ENCODE measurements at places on chromosomes 3 and 15. TPM values are rescaled to one million over a fixed set of nuclear protein-coding genes. Genes with fewer than 3 reads are reported as not detected.

GRCh38 chr3:124858275-124858674 lies 28.9 kb downstream of the ITGB5 start:
- no peak for DNase-seq

- no peak for DNase-seq
These were observed 401.5 kb upstream of the PROK2 start for GRCh38 chr3:72186400-72186855.

- no peak for DNase-seq
These were observed 169.3 kb upstream of the LRRN1 start for GRCh38 chr3:3629911-3630310.

- peak; percentile 92 for DNase-seq
These were observed at the start of gene ABHD14A for GRCh38 chr3:51974963-51975851. Gene ABHD14A, plus strand, starts transcription at chr3:51975064. Its CDS starts 72 bp downstream, at chr3:51975136.

GRCh38 chr15:48609486-48609885 lies 36.0 kb downstream of the FBN1 start:
- DNase-seq: no peak

GRCh38 chr15:71097890-71098289 lies 17.4 kb upstream of the THSD4 start:
- no peak for DNase-seq

- DNase-seq: no peak
These were observed 22.6 kb downstream of the SH3BP5 start for GRCh38 chr3:15309662-15310335.

DNA sequence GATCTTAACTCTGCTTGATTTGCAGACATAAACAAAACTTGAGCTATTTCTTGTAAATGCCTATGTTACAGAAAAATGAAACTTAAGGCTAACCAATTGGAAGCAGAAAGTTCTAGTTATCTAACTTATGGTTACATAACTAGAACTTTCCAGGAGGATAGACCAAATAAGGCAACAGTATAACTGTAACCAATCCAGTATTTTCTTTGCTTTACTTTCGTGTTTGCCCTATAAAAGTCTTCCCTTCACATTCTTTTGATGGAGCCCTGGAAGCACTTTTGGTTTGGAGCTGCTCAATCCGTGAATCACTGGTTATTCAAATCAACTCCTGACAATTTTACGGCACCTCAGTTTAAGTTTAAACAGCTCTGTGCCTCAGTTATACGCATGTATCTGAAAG lies 164.6 kb downstream of the SUCLG2 start:
- DNase-seq: no peak

GRCh38 chr3:127722091-127722784 lies 49.5 kb downstream of the ABTB1 start:
- no peak for DNase-seq

DNA sequence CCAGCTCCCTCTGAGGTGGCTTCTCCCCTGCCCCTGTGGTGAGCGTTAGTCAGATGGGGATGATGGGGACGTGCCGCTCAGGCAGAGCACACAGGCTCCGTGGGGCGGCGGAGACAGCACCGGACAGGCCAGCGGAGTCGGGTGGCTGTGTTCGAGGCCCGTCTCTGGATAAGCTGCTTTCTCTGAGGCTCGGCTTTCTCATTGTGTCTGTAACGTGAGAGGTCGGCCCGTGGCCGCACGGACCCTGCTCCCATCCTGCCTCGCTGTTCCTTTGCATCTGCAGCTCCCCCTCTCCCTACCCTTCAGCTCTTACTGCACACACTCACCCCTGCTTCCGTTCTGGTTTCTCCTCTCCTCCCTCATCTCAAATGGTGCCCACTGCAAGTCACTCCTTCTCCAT lies 62.5 kb downstream of the FAM43A start:
- DNase-seq: no peak

GRCh38 chr3:32440611-32441350 lies 49.1 kb downstream of the CMTM7 start:
- no peak for DNase-seq

DNA sequence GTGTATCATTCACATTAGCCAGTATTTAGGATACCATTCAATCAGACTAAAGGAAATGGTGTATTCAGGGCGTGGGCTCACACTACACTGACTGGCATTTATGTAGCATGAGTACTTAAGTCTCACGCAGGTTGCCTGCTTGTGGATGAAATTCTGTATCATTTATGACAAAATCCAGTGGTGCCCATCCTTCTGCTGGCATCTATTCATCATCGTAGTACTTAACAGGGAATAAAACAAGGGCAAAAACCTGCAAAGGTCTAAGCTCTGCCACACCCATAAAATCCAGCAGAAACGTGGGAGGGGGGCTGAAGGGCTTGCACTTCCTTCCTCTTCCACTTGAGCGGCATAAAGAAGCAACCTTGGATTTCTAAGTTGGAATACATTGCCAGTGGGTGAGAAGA lies 2.7 kb downstream of the GAP43 start:
- DNase-seq: no peak

DNA sequence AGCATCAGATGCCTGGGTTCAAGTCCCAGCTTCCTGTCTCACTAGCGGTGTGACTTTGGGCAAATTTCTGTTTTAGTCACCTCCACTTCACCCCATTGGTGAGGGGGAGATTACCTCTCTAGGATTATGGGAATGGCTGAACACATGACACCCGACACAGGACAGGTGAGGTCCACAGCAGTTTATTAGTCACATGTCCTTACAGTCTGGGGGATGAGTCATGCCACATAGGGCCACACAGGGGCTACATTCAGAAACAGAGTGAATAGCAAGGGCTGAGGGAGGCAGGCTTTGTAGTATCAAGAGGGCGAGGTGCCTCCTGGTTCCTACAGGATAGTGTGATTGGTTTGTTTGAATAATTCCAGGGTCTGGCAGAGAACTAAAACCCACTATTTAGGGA lies 15.2 kb upstream of the ITGA11 start:
- DNase-seq: no peak

- no peak for DNase-seq
These were observed 39.4 kb upstream of the TRIM71 start for GRCh38 chr3:32778389-32778788.

DNA sequence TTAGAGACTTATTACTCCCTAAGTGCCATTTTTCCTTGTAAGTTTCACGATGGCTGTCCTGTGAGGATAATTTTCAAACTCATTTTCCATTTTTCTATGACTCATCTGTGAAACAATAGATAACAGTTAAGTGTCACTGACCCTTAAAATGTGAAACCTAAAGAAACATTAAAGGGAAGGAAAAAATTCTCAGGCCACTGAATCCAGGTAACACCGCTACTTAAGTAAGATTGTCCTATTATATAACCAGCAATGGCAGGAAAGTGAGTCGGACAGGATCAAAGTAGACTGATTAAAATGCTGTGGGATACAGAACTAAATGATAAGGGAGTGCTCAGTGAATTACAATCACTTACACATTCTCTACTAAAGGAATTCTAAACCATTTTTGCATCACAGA lies 12.4 kb downstream of the PLD1 start:
- no peak for DNase-seq

DNA sequence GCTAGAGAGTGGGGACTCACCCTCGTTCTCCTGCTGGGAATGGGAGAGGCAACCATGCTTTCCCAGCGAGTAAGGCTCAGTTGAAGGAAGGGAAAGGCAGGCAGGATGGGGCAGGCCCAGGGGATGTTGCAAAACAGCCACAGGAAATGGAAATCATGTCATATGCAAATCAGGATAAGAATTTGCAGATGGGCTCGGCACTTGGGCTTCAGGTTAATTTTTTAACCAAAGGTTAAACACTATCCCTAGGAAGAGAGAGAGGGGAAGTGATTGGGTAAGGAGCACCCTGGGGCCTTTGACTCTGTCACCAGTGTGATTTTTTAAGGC lies 14.6 kb upstream of the PLA2G4E start:
- no peak for DNase-seq

DNA sequence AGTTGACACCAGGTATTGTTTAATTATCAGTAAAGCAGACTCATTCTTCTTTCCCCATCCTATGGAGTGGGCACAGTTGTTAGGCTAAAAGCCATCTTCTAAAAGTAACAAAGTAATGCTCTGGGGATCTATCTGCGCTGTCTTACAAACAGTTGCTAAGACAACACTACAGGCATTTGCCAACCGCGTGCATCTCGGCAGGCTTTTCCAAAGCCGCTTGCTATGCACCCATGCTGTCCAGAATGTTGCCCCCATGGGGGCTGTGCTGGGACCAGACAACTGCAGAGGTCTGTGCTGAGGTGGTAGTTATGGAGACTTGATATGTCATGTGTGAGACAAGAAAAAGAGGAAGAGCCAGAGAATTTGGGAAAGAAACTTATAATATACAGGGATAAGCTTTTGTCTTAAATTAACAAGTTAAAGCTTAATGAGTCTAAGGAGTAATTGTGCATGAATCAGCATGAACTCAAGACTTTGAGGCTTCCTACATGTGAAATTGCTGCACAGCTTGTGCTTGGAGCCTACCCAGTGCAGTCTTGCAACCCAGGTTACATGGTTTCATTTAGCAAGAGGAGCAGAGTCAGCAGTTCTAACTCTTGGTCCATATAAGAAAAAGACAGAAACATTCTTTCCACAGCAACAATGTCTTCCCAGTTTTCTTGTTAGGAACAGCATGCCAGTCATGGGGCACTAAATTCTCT lies 38.9 kb upstream of the DCLK3 start:
- DNase-seq: no peak

GRCh38 chr3:156431334-156432124 lies 123.4 kb downstream of the SSR3 start:
- no peak for DNase-seq

GRCh38 chr3:58688574-58688973 lies 22.0 kb upstream of the FAM3D start:
- no peak for DNase-seq

DNA sequence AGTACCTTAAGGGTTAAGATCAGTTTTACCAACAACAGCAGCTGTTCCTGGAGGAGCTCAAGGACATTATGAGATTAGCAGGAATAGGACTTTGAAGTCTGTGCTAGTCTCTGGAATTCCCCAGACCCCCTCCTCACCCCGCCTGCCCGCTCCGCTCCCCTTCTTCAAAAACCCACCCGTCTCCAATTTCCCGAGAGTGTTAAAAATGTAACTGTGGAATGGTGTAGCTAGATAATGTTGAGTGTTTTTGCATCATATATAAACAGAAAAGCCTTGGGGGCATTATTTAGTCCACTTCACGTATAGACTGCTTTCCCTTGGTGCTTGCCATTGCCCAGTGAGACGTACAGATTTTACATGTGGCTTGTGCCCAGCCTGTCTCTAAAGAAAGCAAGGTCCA lies 65.0 kb upstream of the SEMA6D start:
- DNase-seq: no peak

DNA sequence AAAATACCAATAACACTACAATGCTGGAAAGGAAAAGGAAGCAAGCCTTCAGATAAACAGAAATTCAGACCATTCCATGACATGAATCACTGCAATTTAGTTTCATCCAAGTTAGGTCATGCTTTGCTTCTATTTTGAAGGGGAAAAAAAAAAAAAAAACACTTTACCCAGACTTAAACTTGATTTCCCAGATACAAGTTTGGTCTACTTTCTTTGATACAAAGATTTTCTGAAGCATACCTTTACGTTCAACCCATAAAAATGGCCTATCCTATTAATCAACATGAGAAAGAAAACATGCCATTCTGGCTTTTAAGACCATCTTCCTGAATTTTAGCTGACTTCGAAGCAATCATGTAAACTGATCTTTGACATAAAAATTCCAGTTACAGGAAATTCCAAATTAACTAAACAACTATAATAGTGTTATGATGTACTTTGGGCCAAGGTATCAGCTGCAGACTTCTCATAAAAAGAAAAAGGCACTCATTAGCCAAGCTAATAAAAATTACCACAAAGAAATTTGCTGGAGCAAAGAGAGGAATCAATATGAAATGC lies 12.6 kb downstream of the OSBPL10 start:
- DNase-seq: no peak

GRCh38 chr3:185270262-185270955 lies 16.6 kb upstream of the EHHADH start:
- DNase-seq: peak; percentile 82

DNA sequence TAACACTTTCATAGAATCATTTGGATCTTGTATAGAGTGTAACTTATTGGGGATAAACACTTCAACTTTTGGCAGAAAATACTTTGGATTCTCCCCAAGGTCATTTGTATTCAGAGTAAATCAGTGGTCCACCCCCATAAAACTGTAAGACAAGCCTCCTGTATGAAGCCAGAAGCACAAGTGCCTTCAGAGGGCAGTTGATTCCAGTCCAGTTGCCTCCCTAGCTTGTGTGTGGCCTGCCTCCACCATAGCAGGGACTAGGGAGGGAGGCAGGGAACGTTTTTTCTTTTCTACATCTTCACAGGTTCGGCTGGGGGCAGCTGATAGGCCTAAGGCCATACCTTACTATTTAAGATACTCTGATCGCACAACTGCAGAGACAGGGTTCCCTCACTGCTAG lies 11.6 kb downstream of the GORASP1 start:
- DNase-seq: no peak

DNA sequence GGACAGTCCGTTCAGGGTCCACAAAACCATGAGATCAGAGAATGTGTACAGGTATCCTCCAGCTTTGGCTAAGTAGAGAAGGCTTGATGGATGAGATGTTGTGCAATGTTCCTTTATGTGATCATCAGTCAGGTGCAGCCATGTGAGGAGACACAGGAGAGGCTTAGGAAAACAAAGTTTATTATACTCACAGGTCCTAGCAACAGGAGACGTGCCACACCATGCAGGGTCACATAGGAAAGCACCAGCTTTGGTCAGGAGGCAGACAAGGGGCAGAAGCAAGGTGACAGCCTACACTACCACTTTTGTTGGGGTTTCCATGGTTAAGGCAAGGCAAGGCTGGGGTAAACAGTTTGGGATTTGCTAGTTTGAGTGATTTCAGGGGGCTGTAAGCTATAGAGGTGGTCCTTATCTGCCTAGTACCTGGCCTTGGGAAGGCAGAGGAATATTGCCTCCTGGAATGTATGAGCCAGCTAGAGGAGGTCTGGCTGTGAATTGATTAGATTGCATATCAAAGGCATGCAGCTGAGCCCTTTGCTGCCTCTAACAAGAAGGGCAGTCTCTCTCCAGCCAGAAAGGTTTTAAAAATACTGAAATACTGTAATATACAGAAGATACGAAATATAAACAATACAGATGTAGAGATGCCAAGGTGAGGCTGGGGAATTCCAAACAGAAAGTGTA lies 248.6 kb downstream of the RYR3 start:
- DNase-seq: no peak

DNA sequence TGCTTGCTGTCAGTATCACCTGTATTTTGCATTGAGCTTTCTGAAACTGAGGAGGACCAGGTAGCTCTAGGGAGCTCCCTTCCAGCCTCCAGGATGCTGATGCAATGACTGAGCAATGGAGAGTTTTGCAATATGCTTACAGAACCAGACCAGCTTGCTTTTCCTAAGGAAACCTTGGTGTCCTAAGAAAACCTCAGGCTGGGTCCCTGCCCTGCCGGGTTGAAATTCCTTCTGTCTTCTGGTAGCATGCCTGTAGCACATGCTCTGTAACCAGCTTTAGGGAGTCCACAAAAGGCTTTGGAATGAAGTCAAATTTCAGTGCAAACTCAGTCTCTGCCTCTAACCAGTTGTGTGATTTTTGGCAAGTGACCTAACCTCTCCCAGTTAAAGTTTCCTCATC lies 65.8 kb upstream of the GSK3B start:
- no peak for DNase-seq

Gene RBP2
- not detected for polyA plus RNA-seq

Gene PIGZ
- polyA plus RNA-seq: 4.1 TPM

Gene TUSC7
- not detected for polyA plus RNA-seq

Gene TERC
- polyA plus RNA-seq: 0.32 TPM

Gene EPHB3
- 2.1 TPM for polyA plus RNA-seq

Gene TRPM1
- not detected for polyA plus RNA-seq

Gene GP5
- polyA plus RNA-seq: 0.23 TPM

Gene GP9
- polyA plus RNA-seq: not detected

Gene CD80
- not detected for polyA plus RNA-seq

Gene CCRL2
- not detected for polyA plus RNA-seq

Gene CLDN16
- 0.02 TPM for polyA plus RNA-seq

Gene PRR20G
- not detected for polyA plus RNA-seq
